ENCODE measurements at places on chromosomes 2 and 18.
A peak's percentile ranks its signal among the peaks of the same experiment; 100 is the strongest.

GRCh38 chr2:59339121-59339836 is 1098.2 kb upstream of the FANCL start:
- DNase-seq, result no peak

DNA sequence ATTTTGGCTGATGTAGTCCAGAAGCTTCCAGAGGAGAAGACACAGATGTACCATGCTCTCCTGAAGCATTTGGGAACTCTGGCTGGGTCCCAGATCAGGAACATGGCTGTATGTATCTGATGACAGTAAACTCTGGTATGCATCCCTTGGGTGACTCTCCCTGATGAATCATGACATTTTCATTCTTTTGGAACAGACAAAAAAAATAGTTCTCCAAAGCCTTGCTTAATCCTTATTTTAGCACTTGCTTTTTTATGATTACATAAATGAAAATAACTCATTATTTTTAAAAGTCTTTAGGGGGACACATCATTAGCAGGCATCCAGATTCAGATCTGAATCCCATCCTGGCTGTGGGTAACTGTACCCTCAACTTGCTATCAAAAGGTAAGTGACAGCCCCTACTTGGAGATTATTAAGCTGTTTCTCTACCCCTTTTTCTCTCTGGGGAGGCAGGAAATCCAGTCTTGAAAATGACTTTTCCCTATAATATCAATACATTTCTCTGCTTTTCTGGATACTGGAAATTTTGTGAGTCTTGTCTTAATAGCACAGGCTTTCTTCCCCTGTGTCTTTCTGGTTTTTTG is 23.3 kb downstream of the AOX1 start:
- no peak for DNase-seq

GRCh38 chr2:232534940-232535651 is 4.4 kb upstream of the CHRNG start:
- no peak for DNase-seq

DNA sequence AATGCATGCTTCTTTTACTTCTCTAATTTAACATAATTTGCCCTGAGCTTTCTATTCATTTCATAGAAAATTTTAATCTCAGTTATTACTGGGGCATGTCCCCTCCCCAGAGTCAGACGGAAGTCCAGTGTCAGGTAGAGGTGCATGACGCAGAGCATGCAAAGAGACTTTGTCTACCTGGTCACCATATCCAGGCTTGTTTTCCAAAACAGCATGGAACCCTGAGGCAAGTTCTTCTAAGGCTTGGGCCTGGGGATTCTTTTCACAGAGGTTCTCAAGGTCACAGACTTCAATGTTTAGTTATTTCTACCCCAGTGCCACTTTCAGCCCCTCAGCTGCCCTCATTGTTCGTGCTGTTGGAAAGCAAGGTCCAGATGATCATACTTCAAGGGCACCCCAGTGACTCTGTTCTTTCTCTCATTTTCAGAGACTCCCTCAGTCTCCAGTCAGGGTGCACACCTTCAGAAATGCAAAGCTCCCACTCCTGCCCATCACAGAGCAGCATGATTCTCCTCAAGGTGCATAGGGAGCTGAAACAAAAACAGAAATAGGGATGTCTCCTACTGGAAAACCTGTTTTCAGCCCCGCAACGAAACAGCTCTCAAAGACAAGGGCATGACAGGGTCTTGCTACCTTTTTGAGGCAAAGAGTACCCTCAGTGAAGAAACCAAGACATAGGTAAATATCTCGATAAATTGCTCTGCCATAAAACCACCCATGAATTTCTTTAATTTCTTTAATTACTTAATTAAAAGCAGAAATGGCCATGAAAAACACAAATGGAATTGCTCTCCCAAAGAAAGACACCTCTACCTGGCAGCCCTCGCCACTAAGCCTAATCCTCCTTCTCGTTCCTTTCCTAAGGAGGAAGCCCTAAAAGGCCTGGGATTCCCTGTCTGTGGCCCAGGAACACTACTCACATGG is 9.5 kb upstream of the EVA1A start:
- DNase-seq, result no peak

- no peak for DNase-seq
Observed at GRCh38 chr2:163563336-163563735, 172.5 kb downstream of the FIGN start.

- no peak for DNase-seq
Observed at GRCh38 chr2:223469270-223470046, 132.7 kb downstream of the SCG2 start.

DNA sequence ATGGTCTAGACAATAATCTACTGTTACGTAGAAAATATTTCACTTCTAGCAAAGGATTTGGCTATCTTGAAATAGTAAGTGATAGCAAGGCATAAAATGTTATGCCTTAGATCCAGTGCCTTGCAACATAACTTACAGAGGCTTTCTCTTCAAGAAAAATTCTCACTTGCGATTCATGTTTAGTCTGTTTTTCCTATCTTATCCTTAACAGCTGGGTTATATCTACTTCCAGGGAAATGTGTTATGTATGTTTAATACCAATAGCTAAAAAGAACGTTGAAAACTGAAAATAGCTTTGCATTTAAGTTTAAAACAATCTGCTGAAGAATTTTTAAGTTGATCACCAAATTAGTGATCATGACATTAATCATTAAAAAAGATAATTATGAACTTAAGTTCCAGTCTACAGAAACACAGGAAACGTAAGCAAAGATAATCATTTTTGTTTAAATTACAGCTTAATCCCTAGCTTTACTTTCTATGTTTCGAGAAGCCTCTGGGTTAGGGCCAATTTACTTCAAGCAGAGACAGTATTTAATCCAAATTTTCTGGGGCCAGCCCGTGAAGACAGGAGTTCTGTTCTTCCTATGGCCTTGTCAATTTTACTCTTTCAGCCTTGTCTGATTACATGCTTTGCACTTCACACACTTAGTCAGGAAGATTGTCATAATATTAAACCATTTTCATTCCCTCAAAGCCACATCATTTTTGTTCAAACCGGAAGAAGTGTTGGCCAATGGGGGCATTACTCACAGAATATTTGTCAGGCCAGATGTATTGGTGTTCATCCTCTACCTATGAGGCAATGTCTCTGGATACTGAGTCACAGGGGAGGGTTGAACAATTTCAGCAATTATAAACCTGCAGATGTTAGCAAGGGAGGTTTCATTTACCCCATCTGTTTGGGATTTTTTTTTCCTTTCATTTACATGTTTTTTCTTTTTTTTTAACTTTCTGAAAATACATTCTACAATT is 1132.9 kb upstream of the ZEB2 start:
- no peak for DNase-seq

GRCh38 chr2:225889452-225889851 is 489.9 kb downstream of the NYAP2 start:
- peak; percentile 5 for DNase-seq

GRCh38 chr2:89845532-89845931 is 1154.1 kb downstream of the RPIA start:
- no peak for DNase-seq

GRCh38 chr2:41598161-41598894 is 449.5 kb upstream of the PKDCC start:
- no peak for DNase-seq

DNA sequence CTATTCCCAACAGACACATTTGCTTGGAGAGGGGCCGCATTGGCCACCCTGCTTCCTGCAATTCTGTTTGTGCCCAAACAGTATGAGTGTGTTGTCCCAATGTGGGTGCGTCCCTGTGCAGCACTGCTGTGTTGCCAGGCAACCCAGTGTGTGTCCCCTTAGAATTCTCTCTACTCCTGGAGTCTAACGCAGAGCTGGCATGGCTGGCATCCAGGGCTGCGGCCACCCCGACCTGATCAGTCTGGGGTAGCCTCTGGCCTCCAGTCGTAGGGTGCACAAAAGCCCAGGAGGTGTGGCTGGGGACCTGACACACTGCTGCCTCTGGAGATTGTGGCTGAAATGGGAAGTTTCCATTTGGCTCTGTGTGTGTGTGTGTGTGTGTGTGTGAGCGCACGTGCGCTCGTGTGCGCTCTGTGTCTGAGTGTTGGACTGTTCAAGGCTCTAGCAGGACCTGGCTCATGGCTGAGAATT is 48.0 kb downstream of the TEX44 start:
- DNase-seq, result no peak

DNA sequence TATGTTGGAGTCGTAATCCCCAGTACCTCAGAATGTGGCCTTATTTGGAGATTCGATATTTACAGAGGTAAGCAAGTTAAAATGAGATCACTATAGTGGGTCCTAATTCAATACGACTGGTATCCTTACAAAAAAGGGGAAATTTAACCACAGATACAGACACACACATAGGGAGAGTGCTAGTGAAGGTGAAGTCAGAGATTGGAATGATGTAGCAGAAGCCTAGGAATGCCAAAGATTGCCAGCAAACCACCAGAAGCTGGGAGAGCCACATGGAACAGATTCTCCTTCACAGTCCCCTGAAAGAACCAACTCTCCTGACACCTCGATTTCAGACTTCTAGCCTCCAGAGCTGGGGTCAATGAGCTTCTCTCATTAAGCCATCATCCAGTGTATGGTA is 17.7 kb upstream of the ACTR3 start:
- no peak for DNase-seq

GRCh38 chr2:219559156-219559915 is 12.0 kb downstream of the OBSL1 start:
- DNase-seq, result no peak

- no peak for DNase-seq
Observed at GRCh38 chr2:95760806-95761525, 169.2 kb downstream of the TRIM43 start.

DNA sequence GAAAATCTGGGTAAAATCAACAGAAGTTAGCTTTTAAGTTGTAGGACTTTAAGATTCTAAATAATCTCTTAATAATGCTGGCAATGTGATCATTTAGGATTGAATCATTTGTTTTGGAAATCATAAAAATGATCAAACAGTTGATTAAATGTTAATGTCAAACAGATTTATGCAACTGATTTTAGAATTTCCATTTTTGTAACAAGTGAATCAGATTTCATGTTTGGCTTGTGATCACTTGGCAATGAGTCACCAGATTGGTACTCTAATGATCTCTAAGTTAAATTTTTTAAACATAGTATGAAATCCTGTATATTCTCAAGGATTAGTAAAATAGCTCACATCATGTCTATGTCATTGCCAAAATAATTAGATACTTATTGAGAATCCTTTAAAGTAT is 50.1 kb upstream of the UNC80 start:
- no peak for DNase-seq

DNA sequence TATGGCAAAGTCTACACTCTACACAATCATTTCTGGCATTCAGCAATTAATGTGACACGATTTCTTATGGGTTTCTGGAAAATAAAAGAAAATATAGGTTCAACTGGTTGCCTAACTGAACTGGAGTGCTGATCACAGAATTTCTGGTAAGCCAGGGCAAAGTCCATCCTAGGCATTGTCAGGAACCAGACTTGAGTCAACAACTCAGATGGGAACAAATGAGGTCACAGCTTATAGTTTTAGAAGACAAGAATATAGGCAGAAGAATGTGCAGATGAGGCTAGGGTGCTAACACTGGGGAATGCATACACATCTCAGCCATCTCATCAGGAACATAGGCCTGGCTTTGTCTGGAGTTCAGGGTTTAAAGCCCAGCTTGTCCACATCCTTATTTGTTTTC is 317.2 kb upstream of the ID2 start:
- no peak for DNase-seq

GRCh38 chr2:227877421-227878310 is 6.2 kb downstream of the DAW1 start:
- DNase-seq, result no peak

DNA sequence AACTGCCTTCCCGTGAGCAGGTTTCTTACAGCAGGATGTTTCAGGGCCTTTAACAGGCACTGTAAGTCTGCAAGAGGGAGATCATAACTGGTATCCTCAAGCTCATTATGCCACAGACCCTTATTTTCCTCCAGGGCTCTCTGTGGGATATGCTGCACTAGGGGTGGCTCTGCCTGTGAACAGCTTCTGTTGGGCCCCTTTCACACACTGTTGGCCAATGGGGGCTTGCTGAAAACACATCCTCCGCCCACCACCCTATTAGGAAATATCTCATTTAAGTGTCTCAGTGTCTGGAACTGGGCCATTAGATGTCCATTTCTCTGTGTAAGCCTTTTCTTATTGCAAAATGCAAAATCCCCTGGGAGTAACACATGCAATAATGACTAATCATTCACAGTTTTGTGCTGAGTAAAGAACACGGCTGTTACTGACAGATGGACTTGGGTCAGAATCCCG is 414.3 kb upstream of the HS6ST1 start:
- DNase-seq, result no peak

DNA sequence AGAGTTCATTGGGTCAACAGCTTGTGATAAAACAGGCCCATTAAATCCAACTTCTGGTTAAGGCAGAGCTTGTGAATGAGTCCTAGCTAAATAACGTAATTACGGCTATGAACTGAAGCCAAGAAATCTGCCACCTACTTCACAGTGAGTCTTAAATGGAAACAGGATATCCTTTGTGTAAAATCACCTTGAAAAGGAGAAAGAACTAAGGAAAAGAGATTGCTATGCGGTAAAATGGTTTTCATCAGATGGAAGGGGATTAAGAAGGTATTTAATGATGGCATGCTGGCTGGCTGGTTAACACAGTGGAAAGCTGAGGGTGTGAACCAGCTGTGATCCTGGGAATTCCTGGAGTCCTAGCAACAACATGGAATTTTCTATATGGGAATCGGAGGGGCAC is 156.6 kb downstream of the DOK6 start:
- DNase-seq, result no peak

DNA sequence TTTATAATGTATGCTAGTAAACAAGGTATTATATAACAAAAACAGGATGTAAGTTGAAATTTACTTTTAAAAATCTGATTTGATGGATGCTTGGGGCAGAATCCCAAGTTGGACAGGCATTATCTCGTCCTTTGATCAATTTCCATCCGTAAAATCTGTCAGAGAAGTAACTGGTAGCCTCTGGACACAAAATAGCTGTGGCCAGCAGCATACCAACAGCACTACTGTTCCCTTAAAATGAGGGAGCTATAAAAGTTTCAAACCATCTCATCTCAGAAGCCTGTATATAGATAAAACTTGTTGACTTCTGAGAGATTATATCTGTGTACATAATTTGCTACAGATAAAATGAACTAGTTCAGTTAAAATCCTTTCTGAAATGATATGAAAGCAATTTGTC is 14.7 kb upstream of the METAP1D start:
- DNase-seq, result no peak

GRCh38 chr18:55088000-55088401 is 128.7 kb upstream of the CCDC68 start:
- DNase-seq, result no peak
